ENCODE measurements at places on chromosomes 6 and 20. TPM values are rescaled to one million over a fixed set of nuclear protein-coding genes. Genes with fewer than 3 reads are reported as not detected.

DNA sequence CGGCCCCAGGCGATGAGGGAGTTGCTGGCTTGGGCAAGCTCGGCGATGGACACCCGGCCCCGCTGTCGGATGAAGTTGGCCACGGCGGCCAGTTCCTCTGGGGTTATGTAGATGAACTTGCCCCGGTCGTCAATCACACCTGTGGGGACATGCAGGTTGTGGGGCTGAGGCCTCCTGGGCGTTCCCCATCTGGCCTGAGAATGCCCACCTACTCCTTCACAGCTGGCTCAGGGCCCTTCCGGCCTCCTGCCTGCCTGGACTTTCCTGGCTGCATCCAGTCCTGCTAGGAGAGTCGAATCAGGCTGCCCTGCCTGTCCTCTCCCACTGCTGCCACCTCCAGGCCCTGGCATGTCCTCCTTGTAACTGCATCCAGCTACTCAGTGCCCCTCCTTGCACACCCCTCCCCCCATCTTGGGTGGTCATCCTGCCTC is 13.8 kb downstream of the DDRGK1 start:
- DNase-seq, result no peak

Gene AGPAT1
- 65.7 TPM for polyA plus RNA-seq

Gene SSTR4
- 0.25 TPM for polyA plus RNA-seq

Gene BMP5
- 68.0 TPM for polyA plus RNA-seq

DNA sequence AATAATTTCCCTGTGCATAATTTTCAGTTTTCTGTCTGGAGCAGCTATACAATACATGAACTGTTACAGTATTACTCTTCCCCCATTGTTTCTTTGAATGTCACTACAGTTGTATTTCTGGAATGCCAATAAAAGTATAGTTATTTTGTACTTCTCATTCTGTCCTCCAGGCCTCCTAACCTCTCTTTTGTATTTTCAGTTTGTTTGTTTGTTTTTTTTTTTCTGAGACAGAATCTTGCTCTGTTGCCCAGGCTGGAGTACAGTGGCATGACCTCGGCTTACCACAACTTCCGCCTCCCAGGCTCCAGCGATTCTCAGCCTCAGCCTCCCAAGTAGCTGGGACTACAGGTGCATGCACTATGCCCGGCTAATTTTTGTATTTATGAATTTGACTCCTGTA is 16.8 kb upstream of the ARID1B start:
- no peak for DNase-seq

DNA sequence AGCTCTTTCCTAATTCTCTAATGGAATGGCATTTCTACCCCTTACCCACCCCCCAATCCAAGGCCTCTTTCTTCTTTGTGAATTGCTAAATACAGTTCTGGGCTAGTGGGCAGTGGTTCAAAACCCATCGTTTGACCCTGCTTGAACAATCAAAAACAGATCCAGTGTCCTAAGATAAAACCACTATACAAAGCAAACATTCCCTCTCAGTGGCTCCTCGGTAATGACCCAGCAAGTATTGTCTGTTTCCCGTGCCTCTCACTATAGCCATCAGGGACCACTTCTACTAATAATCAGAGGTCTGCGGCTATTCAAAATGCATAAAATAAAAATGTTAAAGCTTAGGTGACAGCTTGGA is 143.5 kb upstream of the AKAP12 start:
- DNase-seq, result no peak

GRCh38 chr20:41038878-41039404 is 10.3 kb downstream of the TOP1 start:
- DNase-seq, result no peak

DNA sequence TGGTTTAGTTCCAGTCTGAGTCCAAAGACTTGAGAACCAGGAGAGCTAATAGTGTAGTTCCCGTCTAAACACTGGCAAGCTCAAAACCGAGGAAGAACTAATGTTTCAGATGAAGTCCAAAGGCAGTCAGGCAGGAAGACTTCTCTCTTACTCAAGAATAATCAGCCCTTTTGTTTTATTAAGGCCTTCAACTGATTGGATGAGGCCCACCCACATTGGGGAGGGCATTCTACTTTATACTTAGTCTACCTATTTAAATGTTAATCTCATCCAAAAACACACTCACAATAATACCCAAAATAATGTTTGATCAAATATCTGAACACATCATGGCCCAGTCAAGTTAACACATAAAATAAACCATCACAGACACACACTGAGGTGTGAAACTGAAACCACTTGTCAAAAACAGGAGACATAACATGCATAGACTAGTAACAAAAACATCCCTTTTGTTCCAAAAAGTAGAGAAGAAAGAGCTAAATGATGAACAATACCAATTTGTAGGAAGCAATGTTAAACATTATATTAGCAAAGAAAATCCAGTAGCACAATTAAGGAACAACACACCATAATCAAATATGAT is 50.2 kb upstream of the SENP6 start:
- no peak for DNase-seq

Gene GRIK2
- 0.90 TPM for polyA plus RNA-seq

GRCh38 chr20:15767586-15767985 is 805.7 kb downstream of the KIF16B start:
- no peak for DNase-seq

DNA sequence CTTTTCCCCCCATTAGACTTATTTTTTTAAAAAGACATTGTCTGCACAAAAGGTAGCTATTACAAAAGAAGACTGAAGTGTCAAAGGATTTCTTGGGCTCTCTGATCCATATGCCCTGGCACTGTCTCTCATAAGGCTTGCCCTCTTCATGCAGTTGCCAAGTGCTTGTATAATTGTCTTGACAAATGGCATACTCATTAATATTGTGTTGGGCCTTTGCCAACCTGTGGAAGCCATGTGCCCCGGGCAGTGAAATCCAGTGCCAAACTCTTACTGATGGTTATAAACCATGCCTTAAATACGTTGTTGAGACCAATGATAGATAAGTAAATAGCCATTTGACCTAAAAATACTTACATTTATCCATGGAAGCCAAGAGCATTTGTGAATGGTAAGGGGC is 98.1 kb downstream of the FARS2 start:
- DNase-seq, result no peak

Gene DLK2
- polyA plus RNA-seq, result 1.2 TPM

GRCh38 chr6:108727966-108728730 is 120.1 kb upstream of the ARMC2 start:
- no peak for DNase-seq

GRCh38 chr20:38152621-38153221 is 12.3 kb downstream of the TGM2 start:
- peak; percentile 80 for DNase-seq

- no peak for DNase-seq
Observed at GRCh38 chr6:140427842-140428241, 1053.4 kb upstream of the CITED2 start.

DNA sequence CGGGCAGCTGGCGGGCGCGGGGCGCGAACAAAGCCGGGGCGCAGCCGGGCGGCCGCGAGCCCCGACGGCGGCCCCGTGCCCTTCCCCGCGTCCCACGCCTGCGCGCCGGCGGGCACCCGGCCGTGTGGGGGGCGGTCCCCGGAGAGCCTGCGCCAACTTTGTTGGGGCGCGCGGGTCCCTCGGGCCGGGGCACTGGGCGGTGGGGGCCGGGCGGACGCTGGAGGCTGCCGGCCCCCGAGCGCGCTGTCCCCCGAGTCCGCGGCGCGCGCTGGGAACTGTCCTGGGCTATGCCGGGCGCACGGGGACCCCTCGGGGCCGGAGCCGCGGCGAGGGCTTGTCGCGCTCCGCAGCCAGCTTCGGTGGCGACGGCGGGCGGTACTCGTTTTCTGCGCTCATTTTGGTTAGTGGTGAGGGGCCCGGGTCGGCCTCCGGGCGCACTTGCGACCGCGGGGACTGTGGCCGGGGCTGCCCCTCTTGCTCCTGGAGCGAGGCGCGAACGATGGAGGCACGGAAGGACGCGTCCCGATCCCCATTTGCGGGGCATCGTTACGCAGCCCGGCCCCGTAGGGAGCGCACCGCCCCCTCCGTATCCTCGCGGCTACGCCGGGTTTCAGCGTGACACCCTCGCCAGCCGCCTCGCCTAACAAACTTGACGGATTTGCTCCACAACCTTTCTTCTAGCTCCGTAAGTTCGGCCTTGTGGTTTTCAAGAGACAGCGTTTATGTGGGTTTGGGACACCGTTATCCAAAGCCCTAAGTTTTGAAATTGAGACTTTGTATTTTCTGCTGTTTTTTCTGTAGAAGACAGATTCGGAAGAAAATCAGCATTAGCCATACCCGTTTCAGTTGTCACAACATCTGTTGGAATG is 622 bp downstream of the SS18L1 start:
- DNase-seq, result no peak

DNA sequence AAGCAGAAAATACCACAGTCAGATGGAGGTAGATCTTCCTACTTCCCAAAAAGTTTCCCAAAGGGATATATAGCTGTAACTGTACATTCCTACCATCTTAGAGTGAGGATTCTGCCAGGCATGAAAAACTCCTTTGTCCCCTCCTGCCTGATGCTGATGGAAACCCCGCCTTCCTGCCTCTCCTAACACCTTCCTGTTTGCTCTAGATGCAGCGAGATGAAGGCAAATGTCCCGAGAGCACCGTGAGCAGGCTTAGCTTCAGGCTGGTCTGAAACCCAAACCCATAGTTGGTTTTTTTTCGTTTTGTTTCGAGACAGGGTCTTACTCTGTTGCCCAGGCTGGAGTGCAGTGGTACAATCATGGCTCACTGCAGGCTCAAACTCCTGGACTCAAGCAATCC is 55.6 kb downstream of the MYB start:
- no peak for DNase-seq

Gene PDYN
- not detected for polyA plus RNA-seq

- no peak for DNase-seq
Observed at GRCh38 chr20:7257692-7258466, 490.4 kb downstream of the BMP2 start.

DNA sequence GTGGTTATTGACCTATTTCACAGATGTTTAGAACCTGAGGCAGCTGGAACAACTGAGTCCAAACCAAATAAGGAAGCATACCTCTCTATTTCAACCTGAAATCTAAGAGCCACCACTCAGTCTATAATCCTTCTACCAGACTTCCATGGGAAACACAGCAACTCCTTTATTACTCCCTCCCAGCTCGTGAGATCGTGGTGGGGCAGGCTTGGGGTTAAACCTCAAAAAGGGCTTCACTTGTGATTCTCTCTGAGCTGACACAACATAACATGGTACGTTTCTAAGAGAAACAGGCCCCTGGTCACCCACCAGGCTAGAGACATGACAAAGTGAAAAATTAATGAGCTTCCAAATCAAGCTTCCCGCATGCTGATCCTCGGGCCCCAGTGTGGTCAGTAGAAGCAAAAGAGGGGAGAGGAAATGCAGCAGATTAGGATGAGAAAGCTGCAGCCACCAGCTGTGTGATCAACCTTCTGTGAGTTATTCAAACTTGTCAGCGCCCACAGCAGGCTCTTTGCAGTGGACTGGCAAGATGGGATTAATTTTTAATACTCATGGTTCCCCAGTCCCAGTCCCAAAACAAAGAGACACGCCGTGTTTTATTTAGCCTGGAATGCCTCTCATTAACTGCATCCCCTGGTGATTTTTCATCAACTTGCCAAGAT is 9.3 kb downstream of the PKHD1 start:
- no peak for DNase-seq

Gene RIMS1
- polyA plus RNA-seq, result 0.64 TPM

Gene RING1
- 54.0 TPM for polyA plus RNA-seq

Gene GSTA2
- polyA plus RNA-seq, result 0.38 TPM

DNA sequence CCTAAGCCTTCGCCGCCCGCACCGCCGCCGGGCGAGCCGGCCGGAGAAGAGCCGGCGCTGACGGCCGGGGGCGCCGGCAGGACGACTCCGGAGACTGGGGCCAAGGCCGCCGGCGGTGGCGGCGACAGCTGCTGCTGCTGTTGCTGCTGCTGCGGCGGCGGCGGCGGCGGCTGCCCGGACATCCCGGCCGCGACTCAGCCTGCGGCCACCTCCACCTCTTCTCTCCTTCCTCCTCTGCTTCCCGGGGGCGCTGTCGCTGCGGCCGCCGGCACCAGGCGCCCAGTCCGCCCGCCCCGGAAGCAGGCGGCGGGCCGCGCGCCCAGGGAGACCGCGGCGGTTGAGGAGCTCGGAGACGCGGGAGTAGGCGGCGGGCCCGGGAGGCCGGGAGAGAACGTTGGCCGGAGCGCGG is 307 bp downstream of the RANBP9 start:
- no peak for DNase-seq

Gene RIPOR2
- polyA plus RNA-seq, result 5.9 TPM

DNA sequence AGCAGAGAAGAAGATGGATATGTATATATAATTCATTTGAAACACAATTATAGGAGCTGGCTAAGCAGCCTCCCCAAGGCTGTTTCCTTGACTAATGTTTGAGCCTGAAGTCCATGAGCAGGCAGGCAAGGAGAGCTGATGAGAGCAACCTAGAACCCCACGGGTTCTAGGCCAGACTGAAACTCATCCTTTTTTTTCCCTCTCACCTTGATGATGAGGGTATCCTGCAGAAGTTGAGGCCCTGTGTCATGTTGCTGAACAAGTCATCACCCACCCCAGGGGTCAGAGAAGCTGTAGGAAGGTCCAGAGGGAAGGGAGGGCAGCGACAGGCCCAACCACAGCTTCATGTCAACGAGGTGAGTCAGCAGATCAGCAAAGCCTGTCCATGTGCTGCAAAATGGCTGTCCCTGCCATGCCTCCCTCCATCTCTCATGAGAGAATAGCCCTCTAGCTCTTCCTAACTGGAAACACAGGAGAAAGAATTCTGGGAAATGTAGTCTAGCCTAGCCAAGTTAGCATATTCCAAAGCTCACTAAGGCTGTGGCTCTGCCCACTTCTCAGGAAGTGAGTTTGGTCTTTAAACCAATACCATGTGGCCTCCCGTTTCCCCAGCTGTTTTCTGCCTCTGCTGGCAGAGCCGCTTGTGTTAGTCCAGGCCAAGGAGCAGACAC is 91.3 kb upstream of the DTNBP1 start:
- DNase-seq, result no peak

DNA sequence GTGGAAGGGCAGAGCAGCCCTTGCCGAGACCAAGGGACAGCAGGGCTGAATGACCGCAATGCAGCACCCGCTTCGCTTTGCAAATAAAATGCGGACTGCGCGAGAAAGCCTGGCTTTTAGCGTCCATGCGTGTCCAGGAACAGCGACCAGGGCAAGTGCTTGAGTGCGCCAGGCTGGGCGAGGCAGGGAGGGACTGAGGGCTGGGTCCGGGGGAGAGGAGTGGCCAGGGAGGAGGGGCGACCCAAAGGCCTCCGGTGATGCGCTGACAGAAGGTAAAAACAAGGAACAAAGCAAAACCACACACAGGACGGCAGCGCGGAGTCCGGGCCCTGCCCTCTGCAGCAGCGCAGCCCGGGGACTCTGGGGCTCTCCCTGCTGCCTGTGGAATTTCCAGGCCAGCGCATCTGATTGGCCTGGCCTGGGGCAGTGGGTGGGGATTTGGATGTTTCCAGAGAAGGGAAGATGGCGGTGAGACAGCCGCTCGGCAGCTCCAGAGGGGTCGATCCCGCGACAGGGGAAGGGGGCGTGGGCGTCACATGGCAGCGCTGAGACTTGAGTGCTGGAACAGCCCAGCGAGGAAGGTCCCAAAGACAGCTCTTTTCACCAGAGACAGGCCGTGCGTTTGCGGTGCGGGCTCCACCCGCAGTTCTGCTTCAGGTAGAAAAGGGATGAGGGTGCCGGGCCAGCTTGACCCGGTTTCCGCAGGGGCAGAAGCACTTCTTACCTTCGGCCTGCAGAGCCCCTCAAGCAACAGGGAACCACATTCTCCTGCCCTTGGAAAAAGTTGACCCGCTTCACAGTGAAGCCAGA is 51.8 kb downstream of the SSR1 start:
- peak; percentile 79 for DNase-seq

Gene PTPRA
- polyA plus RNA-seq, result 92.2 TPM

Gene TMEM151B
- polyA plus RNA-seq, result 0.38 TPM

- no peak for DNase-seq
Observed at GRCh38 chr20:41902346-41902745, 284.2 kb upstream of the CHD6 start.

- no peak for DNase-seq
Observed at GRCh38 chr6:4930025-4930691, 73.7 kb downstream of the RPP40 start.

Measured in right lung (tissue), 10 donors.